A375 (cell line): ENCODE measurements at places on chromosomes 7 and 10. TPM values are rescaled to one million over a fixed set of nuclear protein-coding genes. Genes with fewer than 3 reads are reported as not detected.

The VPS37D gene
- total RNA-seq = 3.2 and 7.2 TPM in 2 replicates

The TMEM178B gene
- total RNA-seq = 0.21 and 0.45 TPM in 2 replicates

The TMEM236 gene
- not detected in 2 replicates for total RNA-seq

The SPDYE2 gene
- not detected in 2 replicates for total RNA-seq

The ABCA13 gene
- total RNA-seq = 0.94 and 1.0 TPM in 2 replicates

The IQUB gene
- total RNA-seq = not detected in 2 replicates

The CXCL12 gene
- not detected in 2 replicates for total RNA-seq

The ACTR3C gene
- not detected in 2 replicates for total RNA-seq

The CYP3A4 gene
- not detected in 2 replicates for total RNA-seq
